ENCODE measurements at places on chromosomes 13 and 19. TPM values are rescaled to one million over a fixed set of nuclear protein-coding genes. Genes with fewer than 3 reads are reported as not detected.

LGALS14 gene
- not detected for total RNA-seq

FOXO1 gene
- 30.6 TPM for total RNA-seq

- H3K27ac ChIP-seq, result peak overlapping the region; percentile 15
- H3K4me3 ChIP-seq, result no peak overlapping the region
- H3K27me3 ChIP-seq, result no peaks in the 10 kb centered on the region
- H3K36me3 ChIP-seq, result peaks cover 22% of the 10 kb centered on the region
- peaks cover 6% of the 10 kb centered on the region for H3K4me1 ChIP-seq
- peak; percentile 95 for DNase-seq
Measured at GRCh38 chr19:42295831-42296525, 6.0 kb upstream of the PRR19 start.

CCNE1 gene
- 25.7 TPM for total RNA-seq

DNA sequence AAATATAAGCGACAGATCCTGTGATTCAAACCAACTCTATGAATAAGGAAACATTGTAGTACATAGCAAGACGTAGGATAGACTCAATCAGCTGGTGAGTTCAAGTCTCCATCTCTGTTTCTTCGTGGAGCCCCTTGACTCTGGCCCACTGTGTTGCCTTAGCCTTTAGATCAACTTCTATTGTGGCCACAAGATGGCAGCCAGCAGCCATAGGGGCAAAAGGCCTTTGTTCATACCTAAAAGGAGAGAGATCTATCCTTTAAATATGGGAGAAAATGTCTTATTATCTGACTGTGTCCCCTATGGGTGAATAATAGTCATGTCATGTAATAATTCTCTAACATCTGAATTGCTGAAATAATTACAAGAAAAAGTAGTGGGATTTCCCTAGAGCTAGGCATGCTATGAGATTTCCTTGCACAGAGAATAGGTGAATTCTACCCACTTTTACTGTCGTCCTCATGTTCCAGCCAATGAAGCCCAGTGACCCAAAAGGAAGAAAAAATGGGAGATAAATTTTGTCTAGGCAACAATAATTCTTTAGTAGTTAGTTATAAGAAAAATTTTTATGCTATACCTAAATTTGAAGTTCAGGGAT, 129.4 kb downstream of the PCDH20 start:
- no peak overlapping the region for H3K27ac ChIP-seq
- no peaks in the 10 kb centered on the region for H3K27me3 ChIP-seq
- DNase-seq, result peak; percentile 2
- H3K4me1 ChIP-seq, result no peaks in the 10 kb centered on the region
